ENCODE measurements at places on chromosomes 16 and 17.

- DNase-seq = no peak
Observed at GRCh38 chr16:62711797-62712196, 675.6 kb upstream of the CDH8 start.

DNA sequence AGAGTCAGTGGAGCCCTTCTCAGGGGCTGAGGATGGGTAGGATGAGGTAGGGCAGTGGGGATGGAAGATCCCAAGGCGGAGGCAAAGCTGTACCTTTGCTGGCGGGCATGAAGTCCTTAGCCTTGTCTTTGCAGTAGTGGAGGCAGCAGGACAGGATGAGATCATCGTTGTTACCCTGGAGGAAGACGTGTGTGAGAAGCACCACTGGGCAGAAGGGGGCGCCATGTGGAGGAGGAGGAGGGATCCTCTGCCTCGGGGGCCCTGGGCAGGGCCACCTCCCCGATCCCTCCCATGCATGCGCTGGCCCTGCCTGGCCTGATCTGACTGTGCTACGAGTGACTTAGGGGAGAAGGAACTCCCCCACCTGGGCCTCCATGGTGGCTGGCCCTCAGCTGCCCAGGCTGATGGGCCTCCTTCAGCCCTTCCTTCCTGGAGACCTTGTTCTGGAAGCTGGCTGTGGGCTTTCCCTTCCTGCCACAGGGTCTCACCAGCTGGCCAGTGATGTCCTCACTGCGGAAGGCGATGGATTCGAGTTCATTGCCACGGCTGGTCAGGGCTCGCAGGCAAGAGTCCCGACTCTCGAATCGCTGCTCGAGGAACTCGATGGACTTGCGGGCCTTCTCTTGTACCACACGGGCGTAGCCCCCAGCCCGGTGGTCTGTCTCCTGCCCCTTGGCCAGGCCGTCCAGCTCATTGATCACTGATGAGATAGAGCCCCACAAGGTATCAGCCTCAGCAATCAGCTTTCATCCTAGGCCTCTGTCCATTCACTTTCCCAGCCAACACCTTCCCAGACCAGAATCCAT lies 10.3 kb downstream of the HIC1 start:
- no peak for DNase-seq

DNA sequence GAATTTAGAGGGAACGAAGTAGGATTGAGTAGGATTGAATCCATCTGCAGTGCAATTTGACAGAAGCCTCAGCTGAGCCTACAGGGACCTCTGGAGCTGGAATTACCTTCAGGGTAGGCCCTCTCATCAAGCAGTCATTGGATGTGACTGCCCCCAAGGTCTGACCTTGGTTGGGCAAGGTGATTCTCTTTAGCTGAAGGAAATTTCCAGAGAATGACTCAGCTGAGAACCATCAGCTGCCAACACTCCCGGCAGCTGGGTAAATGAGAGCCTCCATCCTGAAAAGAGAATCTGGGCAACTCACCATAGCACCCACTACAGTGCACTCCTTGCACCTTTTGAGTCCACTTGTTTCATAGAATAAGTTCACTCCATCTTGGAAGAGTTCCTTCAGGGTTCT lies 113.5 kb upstream of the MED13 start:
- no peak for DNase-seq

DNA sequence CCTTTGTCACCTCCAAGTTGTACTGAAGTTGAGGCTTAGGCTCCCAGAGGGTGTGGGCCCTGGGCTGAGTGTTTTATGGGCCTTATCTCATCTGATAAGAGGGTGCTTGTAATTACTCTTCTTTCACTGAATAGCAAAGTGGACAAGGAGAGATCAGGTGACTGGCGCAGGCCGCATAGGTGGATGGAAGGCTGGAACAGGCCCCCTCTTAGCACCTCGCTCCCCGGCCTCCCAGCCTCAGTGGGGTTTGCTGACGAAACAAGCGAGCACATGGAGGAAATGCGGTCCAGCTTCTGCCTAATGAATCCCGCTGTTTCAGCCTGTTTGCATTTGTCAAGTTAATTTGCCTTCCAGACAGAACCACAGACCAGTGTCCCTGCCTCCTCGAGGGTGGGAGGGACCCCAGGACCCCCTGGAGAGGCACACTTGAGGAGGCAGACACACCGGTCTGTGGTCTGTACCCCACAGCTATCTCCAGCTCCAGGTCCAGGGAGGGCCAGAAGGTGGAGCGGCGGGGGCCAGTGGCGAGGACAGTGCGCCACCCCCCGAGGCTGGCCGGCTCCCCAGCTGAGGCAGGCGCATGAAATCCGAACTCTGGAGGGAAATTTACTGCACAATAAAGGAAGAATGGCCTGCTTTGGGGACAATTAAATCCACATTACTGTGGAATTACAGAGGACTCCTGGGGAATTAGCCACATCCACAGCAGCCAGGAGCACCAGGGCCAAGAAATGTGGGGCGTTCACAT lies 123.4 kb downstream of the NTN1 start:
- no peak for DNase-seq

DNA sequence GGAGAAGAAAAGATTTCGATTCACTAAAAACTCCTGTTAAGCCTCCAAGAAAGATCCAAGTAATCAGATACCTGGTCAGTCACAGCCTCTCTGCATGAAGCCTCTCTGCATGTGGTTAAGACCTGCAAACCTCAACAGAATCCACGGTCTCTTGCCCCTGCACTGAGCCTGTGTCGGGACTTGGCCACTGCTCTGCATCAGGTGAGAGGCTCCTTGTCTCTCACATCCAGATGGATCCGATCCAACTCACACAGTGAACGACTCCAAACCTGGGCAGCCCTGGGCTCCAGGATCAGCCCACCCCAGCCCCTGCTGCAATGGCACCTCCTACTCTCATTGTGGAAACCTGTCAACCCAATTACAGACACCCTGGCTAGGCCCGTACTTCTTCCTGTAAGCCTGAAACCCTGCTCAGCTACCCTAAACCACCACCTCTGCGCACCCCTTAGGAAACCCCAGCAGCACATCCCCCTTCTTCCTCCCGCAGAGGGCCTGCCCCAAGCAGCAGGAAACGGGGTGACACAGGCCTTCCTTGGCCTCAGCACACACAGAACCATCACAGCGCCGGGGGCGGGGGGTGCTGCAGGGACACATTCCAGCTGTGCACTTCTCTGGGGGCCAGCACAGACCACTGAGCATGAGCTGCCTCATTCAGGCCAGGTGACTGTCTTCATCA lies 129.5 kb downstream of the ANKRD11 start:
- no peak for DNase-seq

DNA sequence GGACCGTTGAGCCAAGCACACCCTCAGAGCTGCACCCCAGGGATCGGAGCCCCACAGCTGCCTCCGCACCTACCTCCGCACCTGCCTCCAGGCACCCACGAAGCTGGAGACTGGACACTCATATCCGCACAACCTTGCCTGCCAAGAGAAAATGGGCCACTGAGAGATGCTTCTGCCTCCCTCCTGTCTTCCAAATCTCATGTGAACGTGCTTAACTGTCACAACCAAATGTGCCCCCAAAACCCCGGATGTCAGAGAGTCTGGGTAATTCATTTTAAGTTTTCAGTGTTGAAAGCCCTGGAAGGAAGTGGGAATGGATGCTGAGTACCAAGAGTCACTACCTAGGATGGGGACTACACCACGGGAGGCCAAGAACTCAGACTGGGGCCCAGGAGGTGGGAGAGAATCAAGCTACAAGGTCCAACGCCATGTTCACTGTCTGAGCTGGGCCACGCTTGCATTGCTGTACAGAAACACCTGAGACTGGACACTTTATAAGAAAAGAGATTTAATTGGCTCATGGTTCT lies 49.5 kb upstream of the MEAK7 start:
- DNase-seq = no peak

- DNase-seq = no peak
Observed at GRCh38 chr16:85483424-85483823, 129.7 kb upstream of the GSE1 start.

- no peak for DNase-seq
Observed at GRCh38 chr16:75632857-75633256, 9.8 kb upstream of the ADAT1 start.

GRCh38 chr17:62723842-62724241 lies 84.3 kb downstream of the MARCHF10 start:
- no peak for DNase-seq

DNA sequence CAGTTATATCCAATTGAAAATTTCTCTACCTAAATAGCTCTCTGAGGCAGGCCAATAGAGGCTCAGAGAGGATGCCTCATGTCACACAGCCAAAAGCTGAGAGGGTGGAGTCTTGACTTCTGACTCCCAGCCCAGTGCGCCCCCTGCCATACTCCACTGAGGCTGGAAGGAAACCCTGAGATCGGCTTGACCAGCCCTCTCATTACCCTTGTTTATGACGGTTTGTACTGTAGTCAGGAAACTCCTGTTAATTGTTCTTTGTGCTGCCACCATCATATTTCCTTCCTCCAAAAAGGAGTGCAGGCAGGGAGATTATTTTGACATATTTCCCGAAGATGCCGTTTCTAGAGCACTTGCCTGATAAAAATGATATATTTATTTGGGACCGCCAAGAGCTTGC lies 107.9 kb downstream of the AIPL1 start:
- DNase-seq = no peak

- DNase-seq = no peak
Observed at GRCh38 chr17:17725011-17725751, 43.9 kb downstream of the RAI1 start.

DNA sequence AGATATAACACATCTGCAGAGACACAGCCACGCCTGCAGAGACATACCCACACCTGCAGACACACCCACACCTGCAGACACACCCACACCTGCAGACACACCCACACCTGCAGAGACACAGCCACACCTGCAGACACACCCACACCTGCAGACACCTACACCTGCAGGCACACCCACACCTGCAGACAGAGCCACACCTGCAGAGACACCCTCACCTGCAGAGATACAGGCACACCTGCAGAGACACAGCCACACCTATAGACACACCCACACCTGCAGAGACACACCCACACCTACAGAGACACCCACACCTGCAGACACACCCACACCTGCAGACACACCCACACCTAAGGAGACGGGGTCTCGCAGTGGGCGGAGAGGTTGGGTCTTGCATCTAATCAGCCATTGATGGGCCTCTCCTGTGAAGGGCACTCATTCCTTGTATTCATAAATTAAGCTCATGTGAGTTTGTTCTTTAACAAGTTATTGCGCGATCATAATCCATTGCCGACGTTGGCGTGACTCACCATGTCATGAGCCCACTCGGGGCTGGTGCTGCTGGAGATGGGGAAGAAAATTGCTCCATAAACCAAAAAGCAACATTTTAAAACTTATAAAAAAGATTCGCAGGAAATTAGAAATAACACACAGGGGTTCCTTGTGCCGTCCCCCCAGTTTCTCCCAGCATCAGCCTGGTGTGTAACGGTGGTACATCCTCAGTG lies 28.9 kb upstream of the CDH15 start:
- DNase-seq = no peak

GRCh38 chr17:32819035-32819434 lies 57.9 kb downstream of the MYO1D start:
- DNase-seq = no peak

- no peak for DNase-seq
Observed at GRCh38 chr17:45129940-45130680, 2.2 kb downstream of the PLCD3 start.

- DNase-seq = no peak
Observed at GRCh38 chr16:1612320-1613111, at the start of gene CRAMP1. Gene CRAMP1 (plus strand): TSS chr16:1612360. CDS start chr16:1614640, 2,280 bp downstream.

DNA sequence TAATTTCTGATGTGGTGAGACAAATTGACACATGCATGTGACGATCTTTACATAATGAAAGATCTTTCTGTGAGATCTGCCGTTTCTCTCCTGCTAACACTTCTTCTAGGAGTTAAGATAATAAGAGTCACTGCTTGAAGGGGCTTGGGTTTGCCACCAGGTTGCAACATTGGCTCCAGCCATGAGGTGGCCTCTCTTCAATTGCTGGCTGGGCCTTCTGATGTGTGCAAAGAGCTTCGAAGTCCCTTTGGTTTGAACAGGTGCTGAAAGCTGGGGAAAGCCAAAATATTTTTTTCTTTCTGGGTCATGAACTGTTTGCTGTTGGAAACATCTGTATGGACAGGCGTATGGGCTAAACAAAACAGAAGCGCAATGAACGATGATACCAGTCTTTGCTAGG lies 204.1 kb upstream of the SALL1 start:
- no peak for DNase-seq

DNA sequence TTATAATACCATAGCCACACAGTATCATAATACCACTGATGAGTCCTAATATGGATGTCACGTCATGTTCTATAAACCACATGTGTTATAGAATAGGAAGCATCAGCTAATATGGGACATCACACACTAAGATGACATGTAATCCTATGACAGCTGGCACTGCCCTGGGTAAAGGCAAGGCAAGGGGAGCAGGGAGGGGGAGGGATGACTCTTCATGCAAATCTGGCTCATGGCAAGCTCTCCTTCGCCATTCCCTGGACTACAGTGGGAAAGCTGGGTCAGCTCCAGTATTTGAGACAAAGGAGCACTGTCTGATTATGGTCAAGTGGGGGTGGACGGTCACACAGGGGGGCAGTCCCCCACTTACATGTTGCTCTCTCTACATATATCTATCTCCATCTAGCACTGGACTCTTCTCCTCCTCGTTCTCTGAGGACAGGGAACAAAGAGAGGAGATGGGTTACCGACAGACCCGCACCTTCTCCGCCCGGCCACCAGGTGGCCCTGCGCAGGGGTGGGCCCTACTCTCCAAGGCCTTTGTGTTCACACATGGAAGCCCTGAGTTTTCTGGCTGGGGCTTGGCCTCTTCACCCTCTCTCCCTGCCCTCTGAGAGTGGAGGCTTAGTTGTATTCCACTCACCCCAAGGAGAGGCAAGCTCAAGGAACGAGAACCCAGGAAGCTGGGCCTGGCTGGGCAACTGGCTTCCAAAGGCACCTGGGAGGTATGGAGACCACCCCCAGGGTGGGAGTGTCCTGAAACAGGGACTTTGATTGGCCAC lies 23.4 kb upstream of the MPO start:
- DNase-seq = no peak

DNA sequence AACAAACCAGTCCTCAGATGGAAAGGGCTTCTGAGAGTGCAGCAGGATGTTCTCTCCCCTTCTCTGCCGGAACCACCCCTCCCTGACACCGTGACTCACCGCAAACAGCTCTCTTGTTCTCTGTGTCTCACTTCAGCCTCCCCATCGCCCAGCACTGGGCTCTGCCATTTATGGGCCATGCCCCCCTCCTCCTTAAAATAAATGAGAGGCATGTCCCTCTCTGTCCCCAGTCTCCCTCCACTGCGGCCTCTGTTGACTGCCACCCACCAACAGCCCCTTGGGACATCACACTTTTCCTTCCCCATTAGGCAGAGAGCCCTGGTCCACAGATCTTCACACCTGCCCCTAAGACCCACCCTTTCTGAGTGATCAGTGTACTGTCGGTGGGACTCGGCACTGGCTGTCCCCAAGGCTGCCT lies 6.3 kb downstream of the CCDC102A start:
- DNase-seq = no peak

DNA sequence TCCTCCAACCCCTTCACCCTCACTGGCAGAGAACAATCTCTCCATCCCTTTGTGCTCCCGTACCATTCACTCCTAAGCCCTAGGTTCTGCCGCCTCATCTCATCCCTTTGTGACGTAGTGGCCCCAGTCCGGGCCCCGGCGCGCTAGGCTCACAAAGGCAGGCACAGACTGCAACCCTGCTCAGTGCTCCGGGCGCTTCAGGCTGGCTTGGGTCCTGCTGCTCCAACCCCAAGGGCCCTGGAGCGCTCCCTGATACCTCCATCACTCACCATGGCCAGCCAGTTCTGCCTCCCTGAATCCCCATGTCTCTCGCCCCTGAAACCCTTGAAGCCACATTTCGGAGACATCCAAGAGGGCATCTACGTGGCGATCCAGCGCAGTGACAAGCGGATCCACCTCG lies at the start of gene KIF2B:
Gene KIF2B (plus strand): TSS at position 164 of the 400 bp plus-strand sequence. CDS start 107 bp downstream, at position 271.
- DNase-seq = no peak

All from right renal pelvis (tissue), 4 donors.